ENCODE measurements at places on chromosomes 2 and 18.

DNA sequence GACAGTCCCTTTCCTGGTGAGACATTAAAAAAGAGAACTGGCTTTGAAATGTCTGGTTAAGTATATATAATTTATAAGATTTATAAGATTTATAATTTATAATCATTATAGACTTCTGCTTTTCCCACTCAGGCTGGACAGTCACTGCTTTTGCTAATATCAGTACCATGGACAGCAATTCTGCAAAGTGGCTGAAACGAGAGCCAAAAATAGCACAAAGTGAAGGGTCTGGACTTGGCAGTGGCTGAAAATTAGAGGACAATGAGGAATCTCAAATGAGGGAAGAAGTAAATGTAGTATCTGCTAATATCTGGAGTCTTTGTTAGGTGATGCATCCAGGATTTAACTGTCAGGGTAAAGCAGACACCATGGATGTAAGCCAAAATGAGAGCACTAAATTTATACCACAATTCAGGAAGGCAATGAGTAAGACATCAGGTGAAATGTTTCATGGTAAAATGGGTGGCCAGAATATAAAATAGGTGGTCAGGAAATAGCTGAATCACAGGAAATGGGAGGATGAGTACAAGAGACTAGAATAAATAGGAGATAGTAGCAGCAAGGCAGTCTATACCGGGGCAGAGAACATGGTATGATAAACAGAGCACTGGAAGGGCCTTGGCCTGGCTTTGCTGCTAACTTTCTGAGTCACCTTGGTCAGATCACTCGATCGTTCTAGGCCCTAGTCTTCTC is 39.6 kb upstream of the BOD1L2 start:
- DNase-seq: no peak

GRCh38 chr18:961644-962355 is 57.1 kb downstream of the ADCYAP1 start:
- DNase-seq: no peak

DNA sequence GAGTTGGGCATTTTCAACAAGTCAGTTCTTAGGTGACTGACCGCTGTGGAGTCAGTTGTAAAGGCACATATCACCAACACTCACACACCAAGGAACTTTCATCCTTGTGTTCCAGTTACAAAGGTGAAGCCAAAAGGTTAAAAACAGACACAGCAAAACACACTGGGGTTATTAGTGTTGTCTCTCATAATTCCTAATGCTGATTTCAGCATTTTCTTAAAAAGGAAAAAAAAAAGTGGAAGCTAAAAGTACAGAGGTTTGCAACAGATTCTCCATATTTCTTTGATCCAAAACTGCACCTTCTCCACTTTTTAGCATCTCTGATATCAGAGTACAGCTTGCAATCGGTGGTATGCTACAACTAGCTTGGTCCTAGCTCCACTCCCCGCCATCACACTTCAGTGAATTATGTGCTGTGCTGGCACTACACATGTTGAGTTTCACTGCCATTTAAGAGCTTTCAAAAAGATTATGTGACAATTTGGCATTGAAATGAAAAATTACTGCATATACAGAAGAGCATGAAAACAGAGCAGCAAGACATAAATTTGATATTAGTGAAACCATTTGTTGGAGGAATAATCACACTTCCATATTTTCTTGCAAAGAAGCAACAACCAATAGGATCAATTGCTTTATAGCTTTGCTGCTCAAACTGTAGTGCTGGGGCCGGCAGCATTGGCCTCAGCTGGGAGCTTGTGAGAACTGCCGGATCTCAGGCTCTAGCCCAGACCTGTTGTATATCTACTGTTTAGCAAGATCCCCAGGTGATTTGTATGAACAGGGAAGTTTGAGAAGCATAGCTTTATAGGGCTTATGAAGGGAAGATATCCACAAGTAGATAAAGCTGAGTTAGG is 62.3 kb upstream of the DAPL1 start:
- DNase-seq: no peak

GRCh38 chr18:12990641-12990966 is 558 bp upstream of the CEP192 start:
- no peak for DNase-seq
